ENCODE measurements at places on chromosomes 6 and 20.

- no peak for DNase-seq
Measured at GRCh38 chr6:167005350-167006159, 6.4 kb downstream of the CEP43 start.

DNA sequence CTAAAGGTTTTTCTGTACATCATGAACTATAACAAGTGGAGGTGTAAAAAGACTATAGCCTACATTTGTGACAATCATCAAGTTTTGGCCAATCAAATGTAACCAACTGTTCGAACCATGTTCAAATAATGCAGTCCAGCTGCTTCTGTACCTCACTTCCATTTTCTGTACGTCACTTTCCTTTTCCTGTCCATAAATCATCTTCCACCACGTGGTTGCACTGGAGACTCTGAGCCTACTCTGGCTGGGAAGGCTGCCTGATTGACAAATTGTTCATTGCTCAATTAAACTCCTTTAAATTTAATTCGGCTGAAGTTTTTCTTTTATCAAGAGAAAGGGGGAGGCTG, 270.4 kb upstream of the JARID2 start:
- DNase-seq: no peak

DNA sequence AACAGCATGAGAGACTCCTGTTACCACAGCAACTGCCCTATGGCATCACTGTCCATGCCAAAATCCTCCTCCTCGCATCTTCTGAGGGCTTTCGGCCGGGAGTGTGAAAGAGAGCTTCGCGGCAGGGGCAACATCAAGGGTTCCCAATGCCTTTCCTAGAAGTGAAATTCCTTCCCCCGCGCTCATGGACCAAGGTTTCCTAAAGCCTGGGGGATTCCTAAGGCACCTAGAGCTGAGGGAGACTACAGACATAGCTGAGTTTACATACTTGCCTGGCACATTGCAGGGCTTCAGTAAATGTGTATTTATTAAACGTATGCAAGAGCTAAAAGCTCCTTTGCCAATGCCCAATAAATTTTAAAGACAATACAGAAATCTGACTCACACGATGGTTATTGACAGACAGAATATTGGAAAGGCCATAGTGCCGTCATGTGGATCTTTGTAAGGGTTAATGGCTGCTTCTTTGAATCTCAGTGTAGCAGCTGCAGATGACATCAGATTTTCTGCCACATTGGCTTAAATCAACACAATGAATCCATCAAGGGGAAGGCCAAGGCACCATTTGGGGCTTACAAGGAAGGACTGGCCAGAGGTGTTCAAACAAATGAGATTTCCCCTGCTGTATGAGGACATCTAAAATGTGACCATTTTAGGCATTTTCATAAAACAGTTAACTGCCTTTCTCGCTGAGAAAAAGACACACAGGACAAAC, 281.2 kb upstream of the JARID2 start:
- no peak for DNase-seq

DNA sequence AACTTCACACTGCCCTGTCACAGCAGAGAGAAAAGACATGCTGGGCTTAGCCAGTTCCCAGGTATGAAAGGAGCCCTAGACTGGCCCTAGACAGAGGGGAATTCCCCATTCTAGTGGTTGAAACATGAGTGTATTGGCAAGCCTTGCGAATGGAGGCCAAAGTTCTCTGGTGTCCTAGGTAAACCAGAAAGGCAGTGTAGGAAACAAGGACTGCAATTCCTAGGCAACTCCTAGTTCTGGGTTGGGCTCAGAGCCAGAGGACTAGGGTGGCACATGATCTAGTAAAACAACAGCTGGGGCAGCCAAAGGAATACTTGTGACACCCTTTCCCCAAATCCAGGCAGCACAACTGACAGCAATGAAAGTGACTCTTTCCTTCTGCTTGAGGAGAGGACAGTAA, 265.0 kb upstream of the EPHA7 start:
- no peak for DNase-seq

DNA sequence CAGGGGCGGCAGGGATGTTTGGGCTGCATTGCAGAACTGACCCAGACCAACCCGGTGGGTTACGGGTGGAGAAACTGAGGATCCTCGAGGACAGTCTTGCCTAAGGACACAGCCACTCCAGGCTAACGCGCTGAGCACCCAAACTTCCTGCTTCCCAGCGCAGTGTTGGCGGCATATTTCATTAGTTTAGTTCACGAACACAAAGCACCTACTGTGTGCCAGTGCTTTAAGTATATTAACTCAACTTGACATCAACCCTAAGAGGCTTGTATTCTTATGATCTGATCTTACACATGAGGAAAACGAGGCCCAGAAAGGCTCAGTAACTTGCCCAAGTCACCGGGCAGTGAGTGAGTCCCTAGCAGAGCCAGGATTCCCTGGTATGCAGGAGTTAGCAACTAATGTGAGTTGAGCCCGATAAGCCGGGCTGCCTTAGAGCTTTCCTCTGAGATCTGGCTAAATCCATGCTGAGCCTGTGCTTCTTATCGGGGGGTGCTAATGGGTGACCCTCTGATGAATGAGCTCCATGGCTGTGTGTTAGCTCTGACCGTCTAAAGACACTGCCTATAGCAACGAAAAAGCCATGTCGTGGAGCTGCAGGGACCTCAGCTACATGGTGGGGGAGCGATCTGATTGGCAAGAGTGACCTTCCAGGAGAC, 92.7 kb downstream of the CD40 start:
- no peak for DNase-seq

- no peak for DNase-seq
Measured at GRCh38 chr6:27144740-27145079, 102.8 kb upstream of the PRSS16 start.

DNA sequence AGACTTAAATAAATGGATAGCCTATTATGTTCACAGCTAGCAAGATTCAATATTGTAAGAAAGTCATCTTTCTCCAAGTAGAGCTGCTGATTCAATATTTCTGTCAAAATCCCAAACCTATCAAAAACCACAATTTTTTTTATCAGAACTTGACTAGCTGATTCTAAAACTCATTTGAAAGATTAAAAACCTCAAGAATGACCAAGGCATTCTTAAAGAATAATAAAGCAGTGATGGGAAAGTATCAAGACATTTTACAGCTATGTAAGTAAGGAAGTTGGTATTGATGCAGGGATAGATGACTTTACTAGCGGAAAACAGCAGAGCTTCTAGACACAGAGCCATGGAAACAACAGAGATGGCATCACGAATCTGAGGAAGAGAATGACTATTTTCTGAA, 64.7 kb downstream of the SAMD3 start:
- no peak for DNase-seq

DNA sequence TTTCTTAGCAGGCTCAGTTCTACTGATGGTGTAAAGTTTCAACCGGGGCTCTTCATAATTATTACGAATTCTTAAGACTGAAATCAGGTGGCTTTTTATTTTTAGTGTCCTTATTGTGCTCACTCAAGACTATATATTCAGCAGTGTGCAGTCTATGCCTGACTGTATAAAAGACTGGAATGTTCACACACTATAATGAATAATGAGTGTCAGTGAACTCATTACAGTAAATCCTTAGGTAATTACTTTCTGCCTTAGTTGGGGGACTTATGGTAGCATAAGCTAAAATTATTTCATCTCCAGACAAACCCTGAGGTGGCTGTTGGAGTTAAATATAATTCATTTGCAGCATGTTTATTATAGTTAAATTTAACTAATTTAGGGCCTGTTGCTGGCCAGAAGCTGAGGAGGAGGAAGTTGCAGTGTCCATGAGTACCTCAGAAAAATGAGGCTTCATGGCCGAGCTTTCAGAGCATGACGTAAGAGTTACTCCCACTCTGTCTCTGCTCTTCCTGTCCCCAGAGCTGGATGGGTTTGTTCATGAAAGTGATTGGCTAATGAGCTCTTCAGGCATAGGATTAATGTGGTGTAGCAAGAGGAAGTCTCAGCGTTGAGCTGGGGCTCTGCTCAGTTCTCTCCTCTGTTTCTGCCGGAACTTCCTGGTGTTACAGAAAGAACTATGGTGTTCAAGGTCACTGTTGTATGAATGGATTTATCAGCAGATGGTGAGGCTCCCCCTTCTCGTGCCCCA, 335.7 kb downstream of the NRN1 start:
- DNase-seq: no peak

GRCh38 chr6:56404599-56404998, 157.2 kb upstream of the COL21A1 start:
- DNase-seq: no peak

DNA sequence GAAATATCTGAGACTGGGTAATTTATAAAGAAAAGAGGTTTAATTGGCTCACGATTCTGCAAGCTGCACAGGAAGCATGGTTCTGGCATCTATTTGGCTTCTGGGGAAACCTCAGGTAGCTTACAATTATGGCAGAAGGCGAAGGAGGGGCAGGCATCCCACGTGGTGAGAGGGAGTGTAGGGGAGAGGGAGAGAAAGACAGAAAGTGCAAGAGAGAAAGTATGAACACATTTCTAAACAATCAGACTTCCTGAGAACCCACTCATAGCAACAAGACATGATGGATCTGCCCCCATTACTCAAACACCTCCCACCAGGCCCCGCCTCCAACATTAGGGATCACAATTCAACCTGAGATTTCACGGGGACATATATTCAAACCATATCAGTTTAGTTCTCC, 107.4 kb downstream of the PERP start:
- DNase-seq: no peak

- peak; percentile 47 for DNase-seq
Measured at GRCh38 chr6:28643017-28643740, 117.5 kb downstream of the GPX5 start.

- DNase-seq: no peak
Measured at GRCh38 chr6:108744996-108745395, 103.2 kb upstream of the ARMC2 start.

DNA sequence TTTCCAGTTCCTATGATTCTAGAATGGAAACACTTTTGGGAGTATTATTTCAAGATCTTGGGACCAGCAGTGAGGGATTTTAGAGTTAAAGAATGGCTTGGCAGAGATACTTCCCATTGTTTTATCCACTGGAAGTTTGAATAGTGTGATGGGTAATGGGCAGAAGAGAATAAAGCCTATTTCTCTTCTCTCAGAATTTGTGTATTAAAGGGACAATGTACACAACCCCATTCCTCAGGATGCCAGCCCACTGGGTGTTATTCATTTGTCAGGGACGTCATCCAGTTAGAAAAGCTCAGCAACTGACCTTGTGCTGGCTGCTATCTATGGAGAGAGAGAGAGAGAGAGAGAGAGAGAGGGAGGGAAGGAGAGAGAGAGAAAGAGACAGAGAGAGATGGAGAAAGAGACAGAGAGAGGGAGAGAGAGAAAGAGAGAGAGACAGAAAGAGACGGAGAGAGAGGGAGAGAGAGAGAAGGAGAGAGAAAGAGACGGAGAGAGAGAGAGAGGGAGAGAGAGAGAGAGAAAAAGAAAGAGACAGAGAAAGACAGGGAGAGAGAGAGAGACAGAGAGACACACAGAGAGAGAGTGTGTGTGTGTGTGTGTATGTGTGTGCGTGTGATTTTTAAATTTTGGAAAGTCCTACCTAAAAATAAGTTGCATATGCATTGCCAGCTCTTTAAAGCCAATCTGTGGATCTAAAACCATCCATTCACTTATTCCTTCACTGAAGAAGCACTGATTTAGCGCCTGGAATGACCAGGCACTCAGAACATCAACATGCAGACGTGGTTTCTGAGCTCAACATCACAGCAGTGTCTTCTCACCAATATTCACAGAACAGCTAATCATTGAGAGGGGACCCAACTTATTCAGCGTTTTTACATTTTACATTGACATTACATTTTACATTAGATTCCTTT, 388.8 kb downstream of the THBS2 start:
- no peak for DNase-seq

- DNase-seq: no peak
Measured at GRCh38 chr6:152161501-152161900, 354.0 kb downstream of the ESR1 start.

GRCh38 chr20:4709261-4710105, 12.2 kb upstream of the PRND start:
- DNase-seq: no peak

DNA sequence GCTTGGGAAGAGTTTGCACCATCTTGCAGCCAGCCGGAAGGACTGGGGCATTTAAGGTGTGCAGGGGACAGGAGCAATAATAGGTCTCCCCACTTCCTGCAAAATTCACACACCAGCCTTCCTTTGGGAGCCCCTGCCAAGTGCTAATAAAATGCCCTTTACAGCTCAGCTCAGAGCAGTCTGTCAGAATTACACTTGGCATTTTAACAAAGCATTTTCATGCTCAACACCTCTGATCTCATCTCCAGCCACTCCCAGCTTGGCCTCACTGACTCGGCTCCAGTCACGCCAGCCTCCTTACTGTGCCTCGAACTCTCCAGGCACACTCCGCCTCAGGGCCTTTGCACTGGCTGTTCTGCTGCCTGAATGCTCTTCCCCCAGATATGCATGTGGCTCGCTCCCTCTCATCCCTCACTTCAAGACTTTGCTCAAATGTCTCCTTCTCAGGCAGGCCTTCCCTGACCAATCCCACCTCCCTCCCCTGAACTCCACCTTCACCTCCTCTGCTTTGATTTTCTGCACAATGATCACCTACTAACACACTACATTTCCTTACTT, 43.7 kb downstream of the GRM4 start:
- no peak for DNase-seq

DNA sequence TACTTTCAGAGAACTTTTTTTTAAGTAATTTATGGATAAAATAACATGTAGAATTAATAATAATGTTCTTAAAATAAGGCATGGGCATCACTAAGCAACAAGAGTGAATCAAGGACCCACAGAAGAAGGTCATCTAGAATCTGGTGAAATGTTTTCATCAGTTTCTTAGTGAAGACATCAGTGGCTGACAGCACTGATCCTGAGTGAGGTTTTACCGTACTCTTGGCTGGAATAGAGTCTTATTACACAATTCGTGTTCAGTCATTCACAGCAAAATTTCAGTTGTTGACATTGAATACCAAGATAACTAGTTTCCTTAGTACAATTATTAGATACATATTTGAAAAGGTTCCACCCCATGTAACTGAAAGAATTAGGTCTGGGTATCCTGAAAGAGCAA, 140.4 kb downstream of the C6orf58 start:
- DNase-seq: no peak

DNA sequence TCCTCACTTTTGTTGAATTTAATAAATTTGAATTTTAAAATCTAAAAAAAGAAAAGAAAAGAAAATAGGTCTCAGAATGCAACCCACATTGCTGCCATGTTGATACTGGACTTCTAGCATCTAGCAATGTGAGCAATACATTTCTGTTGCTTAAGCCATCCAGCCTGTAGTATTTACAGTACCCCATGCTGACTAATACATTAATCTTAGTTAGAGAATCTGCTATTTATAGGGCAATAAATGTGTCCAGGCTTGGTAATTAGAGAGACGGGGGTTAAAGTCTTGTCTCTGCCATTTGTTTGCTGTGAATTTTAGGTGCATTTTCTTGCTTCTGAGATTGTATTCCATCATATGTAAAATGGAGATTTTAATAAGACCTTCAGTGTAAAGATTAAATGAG, 471.3 kb downstream of the DHX35 start:
- DNase-seq: no peak

DNA sequence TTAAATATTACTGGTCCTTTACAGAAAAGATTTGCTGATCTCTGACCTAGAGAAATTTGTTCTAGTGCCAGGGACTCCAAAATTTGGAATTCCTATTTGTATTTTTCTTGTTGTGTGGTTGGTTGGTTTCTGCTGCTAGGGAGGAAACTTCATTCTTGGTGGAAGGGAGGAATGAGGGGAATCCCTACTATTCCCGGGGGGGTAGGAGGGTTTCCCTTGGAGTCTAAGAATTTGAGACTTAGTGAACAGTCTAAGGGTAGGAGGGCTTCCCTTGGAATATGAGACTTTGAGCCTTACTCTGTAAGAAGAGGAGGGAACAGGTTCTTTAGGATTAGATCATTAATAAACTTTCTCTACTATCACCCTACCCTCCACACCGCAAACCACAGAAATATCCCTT, 67.1 kb upstream of the ADGRF1 start:
- DNase-seq: no peak

GRCh38 chr20:20014659-20015058, 2.5 kb upstream of the NAA20 start:
- no peak for DNase-seq

Measured in left hindlimb (tissue), 1 donor.